HS-27A (cell line): ENCODE measurements at places on chromosomes 12 and 14.

DNA sequence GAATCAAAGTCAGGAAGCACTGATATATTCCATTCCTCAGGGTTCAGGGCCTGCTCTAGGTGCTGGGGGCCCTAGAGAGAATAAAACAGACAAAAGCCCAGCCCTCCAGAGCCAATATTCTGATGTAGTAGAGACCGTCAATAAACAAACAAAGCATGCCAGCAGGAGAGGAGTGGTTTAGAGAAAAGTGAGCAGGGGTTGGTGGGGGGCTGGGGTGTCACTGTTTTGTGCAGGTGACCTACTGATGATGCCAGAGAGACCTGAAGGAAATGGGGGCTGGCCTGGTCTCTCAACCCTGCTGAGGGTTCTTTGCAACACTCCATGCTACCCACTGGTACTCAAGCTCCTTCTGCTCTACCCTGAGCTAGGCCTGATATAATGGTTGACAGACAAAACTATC lies 26.5 kb downstream of the IL26 start:
- DNase-seq, result no peak

GRCh38 chr12:111408116-111408440 lies 2.4 kb downstream of the SH2B3 start:
- no peak for DNase-seq

DNA sequence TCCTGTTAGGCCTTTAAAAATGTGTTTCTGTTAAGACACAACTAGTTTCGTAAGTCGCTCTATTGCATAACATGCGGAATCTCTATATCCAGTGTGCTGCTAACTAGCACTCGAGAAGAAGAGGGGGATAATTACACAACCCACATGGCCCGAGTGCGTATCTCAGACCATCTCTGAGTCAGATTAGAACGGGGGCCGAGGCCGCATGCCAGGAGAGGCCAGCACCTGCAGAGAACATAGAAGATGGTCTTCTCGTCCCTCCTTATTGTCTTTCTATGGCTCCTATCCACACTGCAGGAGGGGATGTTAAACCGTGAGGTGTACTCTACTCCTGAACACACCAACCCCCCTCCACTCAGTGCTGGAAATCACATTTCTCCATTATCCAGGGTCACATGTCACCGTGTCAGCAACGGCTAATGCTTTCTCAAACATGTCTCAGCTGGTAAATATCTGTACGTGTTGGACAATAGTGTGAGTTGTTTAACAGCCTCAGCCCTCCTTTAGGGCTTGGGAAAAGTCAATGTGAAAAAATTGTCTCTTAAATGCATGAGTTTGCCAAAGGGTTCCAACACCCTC lies 56.3 kb downstream of the CCDC88C start:
- no peak for DNase-seq

- DNase-seq, result no peak
Measured at GRCh38 chr12:53300187-53300586, 692 bp downstream of the MYG1 start.

DNA sequence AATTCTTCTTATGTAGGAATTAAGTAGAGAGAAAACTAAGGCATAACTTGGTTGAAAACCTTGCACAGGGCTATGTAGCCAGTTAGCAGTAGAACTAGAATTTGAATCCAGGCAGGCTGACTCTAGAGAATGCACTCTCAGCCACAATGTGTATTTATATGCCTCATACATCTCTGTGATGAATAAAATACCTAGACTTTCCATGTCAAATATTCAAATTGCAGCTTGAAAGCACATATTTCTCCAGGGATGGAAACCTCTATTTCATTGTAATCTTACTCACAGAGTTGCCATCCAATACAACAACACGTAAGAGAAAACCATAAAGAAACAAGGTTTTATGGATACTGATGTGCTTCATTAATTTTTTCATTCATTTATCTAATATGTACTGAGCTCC lies 256.0 kb upstream of the FLRT2 start:
- DNase-seq, result no peak

DNA sequence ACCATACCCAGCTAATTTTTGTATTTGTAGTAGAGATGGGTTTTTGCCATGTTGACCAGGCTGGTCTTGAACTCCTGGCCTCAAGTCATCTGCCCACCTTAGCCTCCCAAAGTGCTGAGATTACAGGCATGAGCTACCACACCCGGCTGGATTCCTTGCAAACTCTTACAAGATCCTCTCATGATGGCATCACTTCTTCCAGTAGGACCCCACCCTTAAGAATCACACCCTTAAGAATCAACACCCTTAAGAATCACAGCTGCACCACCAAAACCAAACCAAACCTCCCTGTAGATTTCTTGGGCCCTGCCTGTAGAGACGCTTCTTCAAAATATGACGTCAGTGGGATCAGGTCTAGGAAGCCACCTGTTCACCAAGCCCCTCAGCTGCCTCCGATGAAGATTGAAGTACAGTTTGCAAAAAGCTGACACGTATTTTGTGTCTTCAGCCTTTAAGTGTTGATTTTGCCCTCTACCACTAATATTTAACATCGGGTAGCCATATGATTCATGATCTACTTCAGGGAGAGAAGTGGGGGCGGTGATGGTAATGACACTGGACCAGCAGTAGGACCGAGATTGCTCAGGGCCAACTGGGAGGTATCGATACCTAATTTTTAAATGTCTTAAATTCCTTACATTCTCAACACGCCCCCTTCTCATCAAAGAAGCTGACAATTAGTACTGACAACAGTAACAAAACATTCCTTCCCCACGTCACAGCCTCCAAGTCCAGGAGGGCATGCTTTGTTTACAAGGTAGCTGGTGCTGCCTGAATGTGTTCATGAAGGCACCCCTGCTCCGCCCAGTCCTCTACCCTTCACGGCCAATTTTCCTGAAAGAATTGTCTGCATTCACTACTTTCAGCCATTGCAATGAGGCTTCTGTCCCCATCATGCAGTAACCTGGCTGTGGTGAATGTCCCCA lies 57.2 kb downstream of the ESRRB start:
- DNase-seq, result no peak
